Hepatocyte (in vitro differentiated cells): ENCODE measurements at places on chromosomes 13 and 19. TPM values are rescaled to one million over a fixed set of nuclear protein-coding genes. Genes with fewer than 3 reads are reported as not detected.

Gene ZNF714
- 13.4 and 14.2 TPM in 2 replicates for total RNA-seq

Gene IRGC
- total RNA-seq = not detected in 2 replicates

Gene GAPDHS
- total RNA-seq = not detected in 2 replicates

Gene C5AR1
- total RNA-seq = 0.43 and 0.96 TPM in 2 replicates

Gene SMIM17
- not detected in 2 replicates for total RNA-seq

Gene CEACAM4
- not detected in 2 replicates for total RNA-seq

Gene MRPL57
- 25.1 and 26.6 TPM in 2 replicates for total RNA-seq

Gene CFAP97D2
- total RNA-seq = not detected in 2 replicates

Gene GET3
- 52.3 and 79.6 TPM in 2 replicates for total RNA-seq
